ENCODE measurements at places on chromosomes 4 and X. TPM values are rescaled to one million over a fixed set of nuclear protein-coding genes. Genes with fewer than 3 reads are reported as not detected.

The FGA gene
- total RNA-seq: not detected

The ENPEP gene
- 7.0 TPM for total RNA-seq

The TRPC3 gene
- 8.9 TPM for total RNA-seq

The CLTRN gene
- total RNA-seq: 0.74 TPM

The DMRTC1 gene
- total RNA-seq: not detected

The ADAMTS3 gene
- 3.0 TPM for total RNA-seq

The CDS1 gene
- total RNA-seq: 1.8 TPM
